AG10803 (cell line): ENCODE measurements at places on chromosomes 1 and 21.

DNA sequence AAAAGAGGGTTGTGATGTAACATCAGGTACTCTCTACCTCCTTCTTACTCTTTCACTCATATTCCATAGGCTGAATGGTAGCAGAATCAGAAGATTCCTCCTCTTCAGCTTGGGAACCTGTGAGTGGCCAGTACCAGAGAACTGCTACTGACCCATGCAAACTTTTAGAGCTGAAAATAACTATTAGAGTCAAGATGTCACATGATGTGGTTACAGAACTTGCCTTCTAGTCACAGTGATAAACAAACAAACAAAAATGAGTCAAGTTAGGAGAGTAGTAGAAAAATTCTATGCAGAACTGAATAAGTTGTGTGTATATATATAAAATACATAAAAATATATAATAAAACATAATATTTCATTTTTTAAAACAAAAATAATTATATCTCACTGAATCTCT lies 47.6 kb upstream of the RGS1 start:
- no peak for DNase-seq

DNA sequence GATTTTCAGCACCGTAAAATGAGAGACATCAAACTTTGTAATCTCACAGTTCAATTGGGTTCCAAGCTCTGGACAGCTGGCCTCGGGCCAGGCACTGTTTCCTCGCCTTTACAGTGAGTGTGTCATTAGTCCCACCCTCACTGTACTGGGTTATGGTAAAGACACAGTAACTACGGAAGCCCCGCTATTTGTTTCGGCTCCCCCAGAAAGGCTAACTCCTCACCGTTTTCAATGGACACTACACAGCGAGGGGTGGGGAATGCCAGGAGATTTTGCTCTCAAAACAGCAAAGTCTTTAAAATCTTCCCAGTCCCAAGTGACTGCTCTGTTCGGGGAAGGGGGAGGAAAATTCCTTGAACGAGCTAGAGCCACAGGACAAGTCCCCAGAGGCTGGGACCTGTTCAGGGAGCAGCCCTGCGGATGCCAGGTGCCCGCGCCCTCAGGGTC lies 757 bp upstream of the SPSB1 start:
- peak; percentile 38 for DNase-seq

- DNase-seq, result no peak
Measured at GRCh38 chr1:147722124-147722523, 38.3 kb downstream of the GJA5 start.

GRCh38 chr1:41925712-41926111 lies 7.0 kb upstream of the HIVEP3 start:
- no peak for DNase-seq

GRCh38 chr1:88062650-88063153 lies 621.4 kb upstream of the PKN2 start:
- no peak for DNase-seq

- DNase-seq, result no peak
Measured at GRCh38 chr1:228350831-228351781, 55.5 kb downstream of the TRIM11 start.

- DNase-seq, result peak; percentile 88
Measured at GRCh38 chr1:94115900-94116436, 5.0 kb downstream of the ABCA4 start.

GRCh38 chr1:210866532-210866931 lies 267.4 kb downstream of the KCNH1 start:
- no peak for DNase-seq

DNA sequence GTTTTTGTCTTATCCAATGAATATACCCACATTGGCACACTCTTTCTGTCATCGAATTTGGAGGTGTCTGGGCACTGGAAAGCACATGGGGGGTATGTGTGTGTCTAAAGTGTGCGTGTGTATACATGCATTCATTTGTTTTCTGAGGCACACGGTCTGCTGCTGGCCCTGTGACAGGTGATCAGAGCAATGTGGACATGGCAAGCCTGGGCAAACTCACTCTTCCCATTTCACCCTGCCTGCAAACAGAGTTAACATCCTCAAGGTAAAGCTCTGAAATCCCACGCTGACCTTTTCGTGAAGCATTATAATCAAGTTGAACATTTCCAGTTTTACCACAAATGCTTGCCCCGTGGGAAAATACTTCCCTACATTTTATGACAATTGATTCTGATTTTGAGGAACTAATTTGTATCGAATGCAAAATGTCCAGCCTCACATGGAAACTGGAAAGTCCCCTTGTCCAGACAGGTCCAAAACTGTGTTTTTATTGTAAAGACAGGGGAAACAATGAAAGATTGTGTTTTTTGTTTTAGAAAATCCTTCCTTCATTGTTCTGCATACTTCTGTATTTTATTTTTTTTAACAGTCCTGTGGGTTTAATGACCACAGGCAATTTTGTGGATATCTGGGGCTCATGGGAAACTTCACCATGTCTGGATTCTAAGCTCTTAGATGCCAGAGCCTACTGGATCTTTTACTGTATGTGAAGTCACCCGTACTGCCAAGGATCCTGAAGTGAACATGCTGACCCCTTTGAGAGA lies 160.9 kb downstream of the PBX1 start:
- peak; percentile 45 for DNase-seq

- DNase-seq, result no peak
Measured at GRCh38 chr1:34292472-34292871, 115.8 kb downstream of the C1orf94 start.

- no peak for DNase-seq
Measured at GRCh38 chr1:87170931-87171598, 157.6 kb upstream of the LMO4 start.

- DNase-seq, result no peak
Measured at GRCh38 chr1:13951793-13952751, 252.1 kb downstream of the PRDM2 start.

DNA sequence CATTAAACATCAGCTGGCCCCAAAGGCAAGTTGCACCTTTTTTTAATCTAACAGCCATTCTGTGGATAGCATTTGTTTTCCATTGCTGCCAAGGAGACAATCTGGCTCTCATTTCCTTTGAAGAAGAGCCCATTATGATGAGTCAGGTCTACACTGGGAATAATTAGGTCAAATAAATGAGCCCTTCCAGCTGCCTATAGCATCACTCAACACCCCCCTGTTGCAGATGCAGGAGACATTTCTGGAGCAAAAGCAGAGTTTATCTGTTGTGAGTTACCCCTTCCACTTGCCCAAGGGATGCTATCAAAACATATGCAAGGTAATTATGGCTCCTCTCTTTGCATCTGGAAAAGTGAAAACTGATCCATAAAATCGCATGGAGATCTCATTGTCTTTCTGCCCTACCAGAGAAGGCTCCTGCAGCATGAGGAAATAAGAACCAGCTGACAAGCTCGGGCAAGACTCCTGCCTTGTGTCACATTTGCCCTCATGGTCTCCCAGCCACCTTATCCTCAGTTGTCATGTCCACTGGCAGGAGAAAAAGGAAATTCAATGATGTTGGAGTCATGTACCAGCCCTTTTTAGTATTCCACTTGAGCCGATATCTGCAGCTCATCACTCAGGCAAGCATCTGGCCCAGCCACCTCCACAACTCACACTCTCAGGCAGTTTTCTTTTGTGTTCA lies 135.9 kb downstream of the SLC30A10 start:
- peak; percentile 89 for DNase-seq

GRCh38 chr1:207948536-207949250 lies 37.8 kb upstream of the CD34 start:
- DNase-seq, result peak; percentile 73

- no peak for DNase-seq
Measured at GRCh38 chr21:45909238-45909988, 72.2 kb upstream of the COL6A1 start.

DNA sequence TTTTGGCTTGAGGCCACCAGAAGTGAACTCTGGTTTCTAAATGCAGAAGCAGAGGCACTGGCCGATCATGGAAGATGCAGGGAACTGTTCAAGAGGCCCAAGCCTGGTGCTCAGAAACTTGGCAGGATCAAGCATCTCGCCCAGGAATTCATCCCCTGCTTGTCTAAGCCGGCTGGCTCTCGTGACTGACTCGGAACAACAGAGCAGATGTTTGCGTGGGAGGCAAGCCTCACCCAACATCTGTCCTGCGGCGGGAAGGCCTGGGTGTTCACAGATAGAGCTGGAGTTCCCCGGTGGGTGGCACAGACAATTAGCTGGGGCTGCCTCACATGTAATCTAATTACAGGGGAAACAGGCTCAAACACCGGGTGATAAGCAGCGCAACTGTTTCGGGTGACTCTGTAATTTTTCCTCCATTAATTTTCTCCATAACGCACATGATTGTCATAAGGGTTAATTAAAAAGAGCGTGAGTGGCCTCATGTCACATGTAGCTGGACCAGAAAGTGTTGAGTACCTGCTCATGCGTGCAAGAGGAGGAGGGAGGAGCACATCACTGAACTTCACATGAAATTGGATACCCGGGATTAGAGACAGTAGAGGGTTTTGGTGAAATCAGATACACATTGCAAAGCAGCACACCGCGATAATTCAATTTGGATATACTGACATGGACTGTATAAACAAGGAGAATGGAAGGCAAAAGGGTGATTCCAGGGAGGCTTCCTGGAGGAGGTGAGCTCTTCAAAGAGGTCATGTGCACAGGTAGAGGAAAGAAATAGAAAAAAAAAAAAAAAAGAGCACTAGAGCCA lies 180.0 kb downstream of the ETS2 start:
- DNase-seq, result peak; percentile 99

GRCh38 chr1:183000167-183000962 lies 22.9 kb upstream of the LAMC1 start:
- peak; percentile 50 for DNase-seq

DNA sequence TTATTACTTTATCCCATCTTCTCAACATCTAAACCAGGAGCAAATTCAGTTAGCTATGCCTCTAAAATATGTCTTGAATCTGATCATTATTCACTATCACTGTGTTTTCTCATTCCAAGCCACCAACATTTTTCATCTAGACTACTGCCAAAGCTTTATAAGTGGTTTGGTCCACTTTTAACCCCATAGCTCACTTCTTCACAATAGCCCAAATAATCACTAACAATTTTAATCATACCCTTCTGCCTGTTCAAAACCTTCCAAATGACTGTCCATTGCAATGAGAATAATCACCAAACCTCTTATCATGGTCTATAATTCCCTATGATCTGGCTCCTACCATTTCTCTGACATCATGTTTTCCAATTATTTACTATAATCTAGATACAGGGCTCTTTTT lies 149.8 kb upstream of the ZNHIT6 start:
- DNase-seq, result peak; percentile 81

DNA sequence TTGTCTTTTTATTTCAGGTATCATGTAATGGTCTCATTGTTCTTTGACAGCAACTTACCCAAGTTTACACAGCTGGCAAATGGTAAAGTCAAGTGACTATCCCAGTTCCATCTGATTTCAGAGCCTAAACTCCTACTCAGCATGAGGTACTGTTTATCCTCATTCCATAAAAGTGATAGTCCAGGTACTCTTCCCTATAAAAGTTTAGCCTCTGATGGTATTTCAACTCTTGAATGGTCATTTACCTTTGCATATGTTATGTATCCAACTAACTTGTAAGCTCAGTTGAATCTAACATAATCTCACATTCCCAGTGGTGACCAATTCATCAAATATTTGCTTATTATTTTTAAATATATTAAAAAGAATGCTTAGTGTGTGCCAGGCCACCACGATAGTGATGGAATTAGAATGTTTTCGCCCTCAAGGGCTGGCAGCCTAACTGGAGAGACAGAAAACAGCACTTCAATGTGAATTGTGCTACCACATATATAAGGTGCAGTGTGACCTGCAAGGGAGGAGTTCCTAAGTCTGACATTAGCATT lies 307.1 kb downstream of the CTH start:
- peak; percentile 61 for DNase-seq

DNA sequence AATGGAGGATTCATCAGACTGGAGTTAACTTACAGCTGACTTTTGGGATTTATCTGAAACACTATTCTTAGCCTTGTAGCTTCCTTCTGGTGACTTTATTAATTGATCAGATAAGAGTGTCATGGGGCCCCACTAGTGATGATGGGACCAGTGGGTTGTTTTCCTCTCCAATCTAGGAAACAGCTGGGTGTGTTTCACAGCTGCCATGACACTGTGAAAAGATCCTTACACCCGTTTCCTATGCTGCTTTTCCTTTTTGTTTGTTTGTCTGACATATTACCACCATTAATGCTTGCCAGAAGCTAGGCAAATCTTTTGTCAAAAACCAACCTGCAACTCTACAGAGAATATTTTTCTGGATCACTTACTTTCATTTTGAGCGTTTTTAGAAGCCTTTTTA lies 86.2 kb downstream of the ZBTB18 start:
- DNase-seq, result no peak

GRCh38 chr1:2176615-2177014 lies 18.0 kb downstream of the FAAP20 start:
- no peak for DNase-seq

DNA sequence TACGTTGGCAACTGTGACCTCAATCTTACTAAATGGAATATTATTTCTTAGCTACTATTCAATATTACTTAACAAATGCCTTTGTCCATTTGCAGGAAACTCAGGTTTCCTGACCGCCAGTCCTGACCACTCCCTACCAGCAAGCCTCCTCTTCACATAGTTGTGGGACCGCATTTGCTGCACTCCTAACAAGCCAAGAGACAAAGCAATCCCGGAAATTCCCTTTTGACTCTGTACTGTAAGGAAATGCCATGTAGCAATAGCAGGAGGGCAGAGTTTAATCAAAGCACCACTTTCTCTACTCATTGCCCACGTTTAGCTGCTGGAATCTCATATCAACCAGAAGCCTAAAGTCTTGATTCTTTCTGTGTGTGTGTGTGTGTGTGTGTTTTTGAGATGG lies 28.1 kb upstream of the ACBD6 start:
- peak; percentile 91 for DNase-seq

DNA sequence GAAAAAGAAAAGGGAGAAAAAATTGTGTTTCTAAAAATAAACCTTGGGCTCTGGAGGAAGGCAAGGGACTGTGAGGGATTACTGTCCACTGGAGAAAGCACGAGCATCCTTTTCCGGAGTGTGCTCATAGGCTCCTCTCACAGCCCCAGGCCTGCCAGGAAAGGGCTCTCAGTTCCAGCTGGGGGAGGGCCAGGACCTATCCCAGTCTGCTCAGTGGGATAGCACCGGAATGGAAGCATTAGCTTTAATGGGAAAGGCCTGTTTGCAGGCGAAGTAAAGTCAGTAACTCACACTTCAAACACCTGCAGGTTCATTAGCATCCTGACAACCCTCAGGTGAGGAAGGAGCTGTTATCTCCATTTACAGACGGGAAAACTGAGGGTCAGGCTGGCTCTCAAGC lies 113.9 kb upstream of the USP24 start:
- DNase-seq, result no peak

- DNase-seq, result no peak
Measured at GRCh38 chr1:82604524-82604923, 803.8 kb downstream of the ADGRL2 start.

DNA sequence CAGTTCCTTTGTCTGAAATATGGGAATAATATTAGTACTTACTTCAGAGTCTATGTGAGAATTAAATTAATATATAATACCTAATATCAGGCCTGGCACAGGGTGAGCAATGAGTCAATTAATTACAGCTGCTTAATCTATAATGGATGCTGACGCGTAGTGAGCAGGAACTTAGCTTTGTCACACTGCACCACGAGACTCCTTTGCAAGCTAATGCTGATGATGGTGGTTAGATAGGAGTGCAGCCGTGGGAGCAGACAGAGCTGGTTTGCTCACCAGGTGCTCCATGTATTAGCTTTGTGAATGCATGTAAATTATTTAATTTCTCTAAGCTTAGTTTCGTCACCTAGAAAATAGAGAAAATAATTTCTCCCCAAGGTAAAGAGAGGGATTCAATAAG lies 35.1 kb downstream of the KCNJ15 start:
- DNase-seq, result no peak
